ENCODE measurements at places on chromosomes 7 and 10.

DNA sequence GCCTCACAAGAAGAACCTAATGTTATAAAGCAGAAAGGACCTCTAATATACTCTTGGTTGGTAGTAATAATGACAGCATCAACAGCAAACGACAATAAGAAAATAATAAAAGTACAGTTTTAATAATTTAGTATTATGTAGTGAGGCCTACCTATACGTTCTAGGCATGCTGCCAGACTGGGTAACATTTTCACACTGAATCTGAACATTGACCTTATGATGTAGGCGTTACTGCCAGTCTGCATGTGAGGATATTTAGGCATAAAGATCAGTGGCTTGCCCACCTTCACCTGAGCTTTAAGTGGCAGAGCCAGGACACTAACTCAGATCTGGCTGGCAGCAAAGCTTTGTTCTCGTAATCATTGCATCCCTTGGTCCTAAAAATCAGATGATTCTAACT is 2.5 kb downstream of the FGL2 start:
- no peak for DNase-seq

DNA sequence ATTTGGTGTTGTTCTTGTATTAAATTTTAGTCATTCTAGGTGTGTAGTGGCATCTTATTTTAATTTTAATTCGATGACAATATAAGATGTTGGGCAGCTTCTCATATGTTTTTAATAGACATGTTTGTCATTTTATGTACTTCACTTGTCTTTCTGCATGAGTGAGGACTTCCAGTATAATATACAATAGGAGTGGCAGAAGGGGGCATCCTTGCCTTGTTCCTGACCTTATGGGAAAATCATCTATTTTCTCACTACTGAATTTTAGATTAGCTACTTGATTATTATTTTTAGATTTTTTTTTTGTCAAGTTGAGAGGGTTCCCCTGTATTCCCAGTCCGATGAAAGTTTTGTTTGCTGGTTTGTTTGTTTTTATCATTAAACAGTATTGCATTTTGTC is 495.2 kb upstream of the GRM3 start:
- DNase-seq = no peak

- DNase-seq = no peak
Measured at GRCh38 chr10:74642901-74643595, 183.4 kb upstream of the KAT6B start.

- DNase-seq = no peak
Measured at GRCh38 chr10:86210416-86210815, 156.2 kb downstream of the GRID1 start.

- no peak for DNase-seq
Measured at GRCh38 chr10:11509036-11509435, 102.4 kb downstream of the USP6NL start.

GRCh38 chr10:110208614-110209453 is 1.4 kb downstream of the MXI1 start:
- peak; percentile 29 for DNase-seq

DNA sequence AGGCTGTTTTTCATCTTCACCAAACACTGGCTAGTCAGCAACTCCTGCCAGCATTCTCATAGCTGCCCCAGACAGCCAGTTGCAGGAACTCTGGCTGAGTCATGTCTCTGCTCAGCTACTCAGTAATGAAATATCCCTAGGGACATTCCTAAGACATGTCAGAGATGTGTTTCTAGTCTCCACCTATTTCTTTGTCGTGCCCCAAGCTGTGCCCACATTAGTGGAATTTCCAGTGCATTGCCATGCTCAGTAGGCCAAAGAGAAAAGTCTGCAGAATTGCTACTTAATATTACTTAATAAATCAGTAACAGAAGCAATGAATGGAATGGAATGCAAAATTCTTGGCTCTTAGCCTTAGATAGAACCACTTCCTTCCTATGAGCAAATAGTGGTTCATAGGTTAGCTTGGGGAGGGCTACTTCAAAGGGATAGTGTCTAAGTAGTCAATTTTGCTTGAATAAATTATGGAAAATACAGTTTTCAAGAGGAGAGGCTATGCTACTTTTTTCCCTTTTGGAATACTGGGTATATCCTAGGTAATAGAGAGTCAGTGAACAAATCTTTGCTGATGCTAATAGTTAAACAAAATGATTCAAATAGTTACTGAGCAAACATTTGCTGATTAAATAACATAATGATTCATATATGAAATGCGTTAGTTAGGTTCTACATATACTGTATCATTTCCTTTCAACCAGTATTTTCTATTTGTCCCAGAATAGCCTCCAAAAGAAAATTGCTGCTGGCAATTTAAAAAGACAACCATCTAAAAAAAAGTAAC is 23.6 kb upstream of the SEMA3C start:
- no peak for DNase-seq

GRCh38 chr10:48705401-48705938 is 20.8 kb downstream of the WDFY4 start:
- DNase-seq = no peak

- no peak for DNase-seq
Measured at GRCh38 chr10:133266056-133266795, 10.4 kb downstream of the ADAM8 start.

Data from GM06990 (cell line).